Caki2 (cell line): ENCODE measurements at places on chromosomes 7 and 10. TPM values are rescaled to one million over a fixed set of nuclear protein-coding genes. Genes with fewer than 3 reads are reported as not detected.
A peak's percentile ranks its signal among the peaks of the same experiment; 100 is the strongest.

GRCh38 chr7:20826243-20826642, 39.6 kb upstream of the SP8 start:
- no peak for DNase-seq

GRCh38 chr10:63812501-63812900, 291.3 kb downstream of the REEP3 start:
- no peak for DNase-seq

DNA sequence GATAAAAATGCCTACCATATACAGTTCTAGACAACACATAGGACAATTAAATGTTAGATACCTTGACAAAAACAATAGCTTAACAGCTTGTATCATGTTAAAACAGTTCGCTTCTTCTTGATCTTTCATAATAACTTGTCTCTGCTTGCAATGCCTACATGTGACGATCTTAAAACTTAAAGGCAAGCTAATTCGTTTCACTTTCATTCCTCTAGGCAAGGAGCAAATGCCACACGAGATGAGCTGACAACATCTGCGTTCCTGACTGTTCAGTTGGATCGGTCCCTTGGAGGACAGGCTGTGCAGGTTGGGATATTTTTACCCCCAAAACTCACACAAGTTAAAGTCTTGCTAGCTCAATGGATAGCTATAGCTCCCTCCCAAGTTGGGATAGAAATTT, 51.6 kb upstream of the ARL4A start:
- DNase-seq: no peak

DNA sequence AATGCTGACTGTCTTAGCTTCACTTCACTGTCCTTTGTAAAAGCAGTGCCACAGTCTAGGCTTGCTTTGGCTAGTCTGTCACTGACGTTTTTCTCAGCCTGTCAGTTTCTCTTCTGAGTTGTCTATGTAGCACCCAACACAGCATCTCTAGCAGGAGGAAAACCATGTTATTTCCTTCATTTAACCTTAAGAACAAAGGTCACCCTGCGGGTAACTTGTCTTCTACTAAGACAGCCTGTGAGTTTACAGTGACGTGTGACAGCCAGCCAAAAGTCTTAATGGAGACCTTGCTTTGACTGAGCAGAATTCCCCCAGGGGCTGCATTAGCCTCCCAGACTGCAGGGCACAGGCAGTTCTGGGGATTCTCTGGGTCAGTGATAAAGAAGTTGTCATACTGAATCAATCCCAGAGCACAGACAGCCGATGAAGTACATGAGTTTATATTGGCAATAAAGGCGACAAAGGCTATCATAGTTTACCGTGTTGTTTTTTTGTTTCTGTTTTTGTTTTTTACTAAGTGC, 296.0 kb upstream of the KIAA1217 start:
- no peak for DNase-seq

GRCh38 chr10:112902730-112903129, 47.3 kb upstream of the TCF7L2 start:
- no peak for DNase-seq

- no peak for DNase-seq
Observed at GRCh38 chr7:93202594-93203250, 23.5 kb downstream of the HEPACAM2 start.

Gene GLCCI1
- 1.1 and 11.7 TPM in 2 replicates for total RNA-seq

DNA sequence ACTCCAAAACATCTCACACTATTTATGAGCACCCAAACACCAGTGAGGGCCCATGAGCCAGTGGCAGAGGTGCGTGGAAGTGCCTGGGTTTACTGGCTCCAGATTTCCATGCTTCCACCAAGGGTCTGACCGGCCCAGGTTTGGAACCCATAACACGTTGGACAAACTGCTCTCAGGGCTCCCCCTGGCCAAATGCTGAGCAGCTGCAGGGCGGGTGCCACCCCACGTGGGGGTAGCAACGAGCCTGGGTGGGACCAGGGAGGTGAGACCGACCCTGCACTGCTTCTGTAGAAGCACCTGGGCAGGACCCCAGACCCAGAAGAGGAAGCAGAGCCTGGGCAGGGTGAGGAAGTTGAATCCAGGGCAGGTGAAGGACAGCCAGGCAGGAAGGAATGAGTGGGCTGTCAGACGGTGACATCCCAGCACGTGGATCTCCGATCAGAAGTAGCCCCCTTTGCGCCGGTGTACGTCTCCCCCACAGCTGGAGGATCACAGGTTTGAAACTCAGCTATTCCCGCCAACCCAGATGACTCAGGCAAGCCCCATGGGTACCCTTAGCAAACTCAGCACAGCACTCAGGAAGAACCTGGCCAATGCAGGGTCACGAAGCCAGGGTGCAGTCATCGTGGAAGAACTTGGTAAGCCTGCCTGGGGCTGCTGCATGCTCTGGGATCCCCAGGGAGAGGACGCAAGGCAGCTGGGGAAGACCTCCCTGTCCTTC, 100.4 kb upstream of the DDC start:
- no peak for DNase-seq

Gene NPTX2
- 38.3 and 40.5 TPM in 2 replicates for total RNA-seq

Gene PTN
- not detected in 2 replicates for total RNA-seq

DNA sequence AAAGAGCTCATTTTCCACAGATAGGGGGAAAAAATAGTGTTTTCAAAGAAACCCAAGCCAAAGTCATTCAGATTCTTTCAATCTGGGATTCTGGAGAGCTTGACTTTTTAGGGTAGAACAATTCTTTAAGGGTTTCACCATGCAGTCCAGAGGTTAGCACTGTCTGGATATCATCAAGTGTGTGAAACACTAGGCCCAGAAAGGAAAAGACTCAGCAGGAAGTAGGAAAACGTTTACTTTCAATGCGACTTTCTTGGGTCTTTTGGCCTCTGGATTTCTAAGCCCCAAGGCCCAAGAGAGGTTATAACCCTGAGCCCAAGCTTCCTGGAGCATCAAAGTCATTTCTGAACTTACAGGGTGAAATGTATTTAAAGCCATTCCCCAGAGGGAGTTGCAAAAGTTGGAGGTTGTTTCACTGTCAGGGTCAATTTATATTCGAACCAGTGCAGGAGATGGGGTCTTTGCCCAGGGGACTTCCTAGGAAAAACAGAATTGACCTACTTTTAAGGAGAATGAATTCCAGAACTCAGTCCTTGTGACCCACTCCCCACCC, 158.0 kb downstream of the C7orf25 start:
- DNase-seq: no peak

GRCh38 chr10:28915989-28916588, 238.8 kb downstream of the BAMBI start:
- DNase-seq: no peak

DNA sequence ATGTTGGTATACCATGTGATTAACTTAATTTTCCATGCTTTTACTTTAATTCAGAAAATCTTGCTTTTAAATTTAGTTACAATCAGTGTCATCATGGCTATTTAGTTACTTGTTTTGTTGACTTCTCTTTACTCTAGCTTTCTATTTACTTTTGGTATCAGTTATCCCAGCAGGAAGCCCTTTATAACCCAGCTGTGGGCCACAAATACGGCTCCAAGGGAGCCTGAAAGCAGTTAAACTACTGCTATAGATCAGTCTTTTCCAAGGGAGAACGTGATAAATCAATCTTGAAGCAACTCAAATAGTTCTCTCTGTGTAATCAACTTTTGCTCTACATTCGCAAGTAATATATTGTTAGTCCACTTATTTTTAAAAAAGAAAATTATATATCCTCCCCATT, 287.4 kb downstream of the CACNA2D1 start:
- no peak for DNase-seq

DNA sequence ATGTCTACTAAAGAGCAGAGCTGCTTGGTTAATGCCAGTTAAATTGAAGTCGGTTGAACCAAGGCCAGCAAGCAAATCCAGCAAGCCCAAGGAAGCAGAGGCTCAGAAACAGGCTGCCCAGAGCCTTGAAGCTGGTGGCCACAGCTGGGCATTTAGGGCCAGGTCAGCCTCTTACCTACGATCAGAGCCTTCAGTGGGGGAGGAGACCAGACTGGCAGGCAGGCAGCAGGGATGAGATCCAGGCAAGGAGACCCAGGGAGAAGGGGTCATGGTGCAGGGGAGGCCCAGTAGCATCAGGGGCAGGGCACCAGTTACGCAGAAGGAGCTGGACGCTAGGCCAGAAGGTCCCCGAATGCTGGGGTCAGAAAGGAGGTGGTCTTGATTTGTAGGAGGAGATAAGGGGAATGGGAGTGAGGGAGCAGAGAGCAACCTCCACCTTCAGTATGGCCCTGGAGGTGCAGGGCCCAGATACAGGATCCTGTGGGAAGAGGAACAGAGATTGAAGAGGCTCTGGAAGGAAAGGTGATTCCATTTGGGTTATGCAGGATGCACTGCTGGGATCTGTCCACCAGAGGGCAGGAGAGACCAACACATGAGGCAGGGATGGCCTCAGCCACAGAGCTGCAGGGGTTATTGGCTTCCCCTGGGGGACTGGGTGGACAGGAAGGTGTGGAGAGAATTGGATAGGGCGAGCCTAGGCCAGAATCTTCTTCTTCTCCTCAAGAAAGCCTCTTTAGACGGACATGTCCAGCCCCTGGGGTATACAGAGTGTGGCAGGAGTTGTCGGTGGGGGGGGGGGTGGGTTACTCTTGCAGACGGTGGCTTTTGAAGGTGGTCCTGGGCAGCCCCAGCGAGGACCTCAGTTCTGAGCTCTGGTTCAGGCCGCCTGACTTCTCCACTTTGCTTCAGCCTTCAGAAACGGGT, 132.6 kb upstream of the PODXL start:
- DNase-seq: peak; percentile 21

DNA sequence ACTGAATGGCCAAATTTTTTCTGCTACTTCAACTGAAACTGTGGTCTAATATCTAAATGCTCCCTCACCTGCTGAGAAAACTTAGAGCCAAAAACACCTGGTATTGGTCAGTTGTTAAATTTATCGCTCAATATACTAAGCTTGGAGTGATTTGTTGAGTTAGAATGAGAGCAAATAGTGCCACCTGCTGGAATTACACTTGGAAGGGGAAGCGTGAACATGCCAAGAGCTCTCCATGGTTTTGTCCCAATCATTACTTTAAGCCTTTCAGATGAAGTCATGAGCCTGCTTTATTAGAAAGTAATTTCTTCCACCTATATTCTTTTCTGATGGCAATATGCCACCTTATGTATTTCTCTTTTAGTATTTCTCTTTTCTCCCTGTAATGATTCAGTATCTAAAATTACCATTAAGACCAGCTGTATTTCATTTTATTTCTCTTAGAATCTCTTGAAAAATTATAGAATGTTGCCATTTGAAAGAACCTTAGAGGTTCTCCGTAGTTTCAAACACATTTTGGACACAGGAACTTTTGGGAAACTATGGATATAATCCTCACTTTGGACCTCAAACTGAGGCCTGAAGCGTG, 447.8 kb upstream of the C7orf33 start:
- peak; percentile 38 for DNase-seq

DNA sequence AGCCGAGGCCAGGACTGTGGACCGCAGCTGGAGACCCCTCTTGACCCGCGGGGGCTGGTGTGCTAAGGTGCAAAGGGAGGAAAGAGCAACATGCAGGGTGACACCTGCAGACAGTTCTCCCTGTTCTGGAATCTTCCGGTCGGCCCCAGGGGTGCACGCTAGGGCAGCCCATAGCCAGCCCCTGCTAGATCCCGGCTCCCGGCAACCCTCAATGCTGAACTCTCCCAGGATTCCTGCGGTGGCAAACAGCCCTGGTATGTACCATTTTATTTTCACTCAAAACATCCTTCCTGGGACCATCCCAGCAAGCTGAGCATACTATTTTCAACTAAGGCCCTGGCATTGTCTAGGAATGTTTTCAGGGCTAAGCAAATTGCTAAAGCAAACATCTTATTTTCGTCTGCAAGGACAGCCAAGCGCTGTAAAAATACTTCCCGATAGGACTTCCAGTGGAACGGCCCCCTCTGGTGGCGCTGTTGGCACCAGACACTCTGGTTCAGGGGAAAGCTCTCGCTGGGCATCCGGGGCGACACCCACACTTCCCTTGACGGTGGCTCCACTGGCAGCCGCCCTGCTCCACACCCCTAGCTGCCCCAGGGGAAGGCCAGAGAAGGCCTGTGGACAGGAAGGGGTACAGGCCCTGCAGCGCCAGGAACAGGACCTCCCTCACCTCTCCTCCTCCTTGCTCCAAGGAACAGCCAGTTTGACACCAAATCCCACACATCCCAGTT, 99.4 kb downstream of the CTBP2 start:
- DNase-seq: peak; percentile 78

DNA sequence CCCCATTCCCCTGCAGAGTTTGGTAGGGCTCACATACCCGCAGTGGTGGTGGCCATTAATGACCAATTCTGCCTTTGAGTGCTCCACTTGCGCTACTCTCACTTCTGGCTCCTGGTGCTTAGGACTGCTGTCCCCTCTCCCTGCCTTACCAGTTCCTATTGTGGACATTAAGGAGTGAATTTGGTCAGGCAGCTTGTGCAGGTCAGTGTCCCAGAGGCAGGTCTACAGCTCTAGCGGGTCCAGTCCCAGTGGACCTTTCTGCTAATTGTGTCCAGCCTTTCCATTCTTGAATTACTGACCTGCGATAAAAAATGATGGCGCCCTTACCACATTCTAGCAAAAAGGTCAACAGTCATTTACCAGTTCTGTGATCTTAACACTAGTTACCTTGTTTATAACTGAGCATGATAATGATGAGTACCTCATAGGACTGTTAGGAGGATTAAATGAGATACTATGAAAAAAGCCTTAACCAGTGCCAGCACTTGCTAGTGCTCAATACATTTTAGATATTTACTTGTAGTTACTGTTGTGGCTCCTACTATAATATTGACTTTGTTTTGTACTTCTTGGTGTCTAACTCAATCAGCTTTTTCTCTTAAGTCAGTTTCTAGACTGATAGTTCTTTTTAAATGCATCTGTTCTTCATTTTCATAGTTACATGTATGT, 14.1 kb downstream of the ST7 start:
- no peak for DNase-seq

Gene SLC18A3
- not detected in 2 replicates for total RNA-seq

- no peak for DNase-seq
Observed at GRCh38 chr10:98090822-98091221, 43.6 kb upstream of the R3HCC1L start.

DNA sequence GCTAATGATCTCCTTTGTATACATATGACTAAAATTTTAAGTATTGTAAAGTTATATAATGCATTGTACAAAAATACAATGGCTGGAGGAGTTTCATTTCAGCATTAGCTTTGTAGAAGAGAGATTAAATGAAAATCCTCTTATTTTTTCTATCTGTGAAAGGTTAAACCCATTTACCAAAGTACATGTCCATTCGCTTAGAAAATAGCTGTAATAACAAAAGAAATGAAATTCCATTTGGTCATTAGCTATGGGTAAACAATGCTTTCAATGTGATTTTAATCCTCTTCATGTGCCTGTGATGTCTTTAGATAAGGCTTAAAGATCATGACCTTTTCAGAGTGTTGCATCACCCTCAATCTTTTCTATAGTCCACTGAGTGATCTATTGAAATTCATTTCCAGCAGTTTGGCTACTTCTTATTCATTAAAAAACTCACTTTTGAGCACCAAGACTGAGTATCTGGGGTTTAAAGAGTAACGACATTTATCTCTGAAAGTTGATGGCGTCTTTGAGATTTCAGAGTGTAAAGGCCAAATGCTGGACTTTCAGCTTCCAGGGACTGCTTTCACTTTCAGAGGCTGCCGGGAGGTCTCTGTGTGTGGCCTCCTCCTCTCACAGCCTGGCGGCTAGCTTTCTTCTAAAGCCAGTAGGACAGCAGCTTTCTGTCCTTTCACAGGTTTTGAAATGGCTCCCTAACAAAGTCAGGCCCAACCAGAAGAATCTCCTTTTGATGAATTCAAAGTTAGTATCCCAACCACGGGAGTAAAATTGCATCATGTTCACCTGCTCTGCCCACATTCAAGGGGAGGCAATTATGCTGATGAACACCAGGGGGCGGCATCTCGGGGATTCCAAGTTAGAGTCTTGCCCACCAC, 701.4 kb upstream of the COBL start:
- peak; percentile 58 for DNase-seq

Gene TBXAS1
- total RNA-seq: 48.6 and 77.6 TPM in 2 replicates

- DNase-seq: no peak
Observed at GRCh38 chr7:90472805-90473540, 3.5 kb downstream of the PTTG1IP2 start.

Gene RHOBTB1
- 23.6 and 26.7 TPM in 2 replicates for total RNA-seq

Gene OR2A1
- total RNA-seq: not detected in 2 replicates
